ENCODE measurements at places on chromosomes 6 and 20. TPM values are rescaled to one million over a fixed set of nuclear protein-coding genes. Genes with fewer than 3 reads are reported as not detected.

DNA sequence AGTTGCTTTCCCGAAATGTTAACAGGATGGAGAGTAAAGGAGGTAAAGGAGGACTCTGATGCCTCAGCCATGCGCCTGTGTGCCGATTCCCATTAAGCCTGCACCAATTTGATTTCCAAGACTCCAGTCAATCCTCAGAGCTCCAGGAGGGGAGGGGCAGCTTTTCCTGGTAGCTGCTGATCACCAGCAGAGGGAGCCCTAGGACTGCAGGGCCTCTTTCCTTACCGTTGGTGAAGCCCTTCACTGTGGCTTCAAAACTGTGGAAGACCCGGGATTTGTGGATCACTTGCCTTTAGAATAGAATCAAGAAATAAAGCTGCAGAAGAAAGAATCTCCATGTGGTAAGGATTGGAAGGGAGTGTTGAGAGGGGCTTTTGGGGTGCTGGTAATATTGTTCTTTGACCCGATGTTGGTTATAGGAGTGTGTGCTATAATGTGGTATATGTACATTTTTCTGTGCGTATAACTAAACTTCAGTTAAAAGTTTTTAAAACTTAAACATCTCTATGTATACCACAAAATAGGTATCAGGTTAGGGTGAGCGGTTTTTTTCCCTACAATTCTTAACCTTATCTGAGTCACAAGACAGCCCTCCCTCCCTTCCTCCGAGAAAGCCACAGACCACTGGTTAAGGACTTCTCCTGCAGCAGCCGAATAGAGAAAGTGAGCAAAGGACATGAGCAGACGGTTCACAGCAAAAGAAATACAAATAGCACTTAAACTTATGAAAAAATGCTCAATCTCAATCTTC lies 6.9 kb upstream of the OSER1 start:
- DNase-seq, result peak; percentile 72

DNA sequence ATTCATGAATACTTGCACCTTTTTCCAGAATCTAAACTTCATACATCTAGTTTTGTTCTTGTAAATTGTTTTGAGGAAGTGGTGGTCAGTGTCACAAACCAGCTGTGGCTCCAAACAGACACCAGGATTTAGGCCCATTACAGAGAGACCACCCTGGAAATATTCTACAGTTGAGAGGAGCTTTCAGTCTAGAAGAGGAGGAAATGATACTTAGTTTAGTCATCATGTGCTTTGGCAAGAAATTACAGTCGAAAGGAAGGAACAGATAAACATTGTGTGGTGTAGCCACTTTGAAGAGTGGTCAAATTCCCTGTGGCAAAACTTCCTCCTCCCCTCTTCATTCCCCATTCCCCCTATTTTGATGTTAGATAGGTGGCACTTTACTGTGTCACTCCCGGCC lies 15.7 kb downstream of the DCBLD1 start:
- no peak for DNase-seq

GRCh38 chr6:75296811-75297779 lies 12.5 kb upstream of the TMEM30A start:
- DNase-seq, result no peak

LY6G6F gene
- not detected for total RNA-seq

Measured in MG63 (cell line).